GM12892 (cell line): ENCODE measurements at places on chromosomes 5 and 9.

GRCh38 chr5:129909225-129909624, 5.0 kb downstream of the CHSY3 start:
- DNase-seq: no peak

- no peak for DNase-seq
Observed at GRCh38 chr9:18542837-18543405, 69.0 kb downstream of the ADAMTSL1 start.

DNA sequence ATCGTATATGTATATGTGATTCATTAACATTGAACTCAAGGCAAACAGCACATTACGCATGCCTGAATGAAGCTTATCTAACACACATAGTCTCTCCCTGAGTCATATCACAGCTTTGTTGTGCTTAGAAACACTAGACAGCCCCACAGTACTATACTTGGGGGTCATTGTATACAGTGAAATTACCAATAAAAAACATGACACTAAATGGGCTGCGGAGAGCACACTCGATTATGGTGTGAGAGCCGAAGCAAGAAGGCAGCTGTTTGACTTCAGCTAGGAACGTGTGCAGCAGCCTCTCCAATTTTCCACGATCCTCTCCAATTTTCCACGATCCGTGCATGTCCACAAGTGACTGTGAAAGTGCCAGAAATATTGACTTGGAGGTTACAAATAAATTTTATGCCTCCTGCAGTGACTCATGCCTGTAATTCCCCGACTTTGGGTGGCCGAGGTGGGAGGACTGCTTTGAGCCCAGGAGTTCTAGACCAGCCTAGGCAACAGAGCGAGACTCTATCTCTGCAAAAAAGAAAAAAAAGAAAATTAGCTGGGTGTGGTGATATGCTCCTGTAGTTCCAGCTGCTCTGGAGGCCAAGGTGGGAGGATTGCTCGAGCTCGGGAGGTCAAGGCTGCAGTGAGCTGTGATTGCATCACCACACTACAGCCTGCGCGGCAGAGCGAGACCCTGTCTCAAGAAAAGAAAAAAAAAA, 102.4 kb downstream of the DAPK1 start:
- DNase-seq: no peak

GRCh38 chr9:4137234-4137633, 162.6 kb downstream of the GLIS3 start:
- DNase-seq: no peak

- no peak for DNase-seq
Observed at GRCh38 chr5:1374679-1375055, 29.8 kb upstream of the CLPTM1L start.

- no peak for DNase-seq
Observed at GRCh38 chr5:33735072-33735471, 156.7 kb downstream of the ADAMTS12 start.

DNA sequence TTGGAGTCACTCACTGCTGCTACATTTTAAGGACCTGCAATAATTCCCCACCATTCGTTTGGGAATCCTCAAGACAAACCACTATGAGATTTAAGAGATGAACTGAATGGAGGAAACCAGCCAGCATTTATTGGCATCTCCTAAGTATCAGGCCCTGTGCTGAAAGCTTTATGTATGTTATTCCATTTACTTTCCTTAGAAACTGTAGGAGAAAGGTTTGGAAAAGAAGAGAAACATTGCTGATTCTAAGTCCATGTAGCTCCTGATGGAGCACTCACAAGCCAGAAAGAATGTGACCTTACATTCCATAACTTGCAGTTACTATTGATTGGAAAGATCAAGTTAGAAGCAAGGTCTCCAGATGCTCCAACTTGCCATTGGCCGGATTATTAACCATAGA, 267.4 kb downstream of the GAS1 start:
- no peak for DNase-seq

- no peak for DNase-seq
Observed at GRCh38 chr5:87076931-87077330, 190.8 kb upstream of the RASA1 start.

DNA sequence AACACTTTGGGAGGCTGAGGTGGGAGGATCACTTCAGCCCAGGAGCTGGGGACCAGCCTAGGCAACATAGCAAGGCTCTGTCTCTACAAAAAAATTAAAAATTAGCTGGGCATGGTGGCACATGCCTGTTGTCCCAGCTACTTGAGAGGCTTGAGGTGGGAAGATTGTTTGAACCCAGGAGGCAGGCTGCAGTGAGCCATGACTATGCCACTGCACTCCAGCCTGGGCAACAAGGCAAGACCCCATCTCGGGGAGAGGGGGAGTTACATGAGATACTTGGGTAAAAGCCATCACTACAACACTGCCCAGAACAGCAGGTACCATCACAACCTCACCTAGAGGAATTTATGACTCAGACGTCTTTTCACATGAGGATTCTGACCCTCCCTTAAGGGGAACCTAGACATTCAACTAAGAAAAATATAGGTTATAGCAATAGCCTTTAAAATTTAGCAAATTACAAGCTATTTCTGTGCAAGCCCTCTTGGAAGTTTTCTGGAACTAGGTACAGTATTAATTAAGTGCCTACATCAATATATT, 143.5 kb downstream of the NFIB start:
- DNase-seq: no peak

GRCh38 chr9:119137479-119137878, 231.8 kb downstream of the BRINP1 start:
- no peak for DNase-seq

DNA sequence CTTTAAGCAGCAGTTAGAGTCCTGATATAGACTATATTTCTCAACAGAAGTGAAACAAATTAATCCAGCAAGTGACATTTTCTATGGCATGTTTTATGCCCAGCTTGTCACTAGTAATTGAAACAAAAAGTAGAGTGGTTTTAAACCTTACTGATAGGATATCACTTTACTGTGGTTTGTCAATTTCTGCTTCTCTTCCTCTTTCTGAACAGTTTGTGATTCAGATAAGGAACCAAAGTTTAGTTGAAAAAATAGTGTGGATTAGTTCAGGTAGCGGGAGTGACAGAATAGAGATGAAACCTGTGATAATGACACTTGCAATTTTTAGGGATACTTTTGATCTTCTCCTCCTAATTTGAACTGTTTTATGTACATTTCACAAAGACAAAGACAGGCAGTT, 485.7 kb upstream of the EDIL3 start:
- no peak for DNase-seq

GRCh38 chr5:2946315-2946714, 194.8 kb upstream of the IRX2 start:
- DNase-seq: no peak

DNA sequence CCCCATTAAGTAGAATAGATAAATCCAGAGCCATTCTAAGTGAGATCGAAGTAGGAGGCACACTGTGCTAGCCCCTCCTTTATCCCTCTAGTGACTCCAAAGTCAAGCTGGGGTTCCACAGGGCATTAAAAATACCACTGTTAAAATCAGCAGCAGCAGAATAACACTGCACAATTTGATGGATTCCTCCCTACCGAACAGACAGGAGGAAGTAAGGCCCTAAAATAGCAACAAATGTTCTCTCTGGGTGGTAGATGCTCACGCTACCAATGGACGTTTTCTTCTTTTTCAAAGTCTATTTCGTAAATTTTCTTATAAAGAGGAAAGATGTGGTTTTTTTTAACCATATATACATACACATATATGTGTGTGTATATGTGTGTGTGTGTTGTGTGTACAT, 54.4 kb downstream of the FBXW11 start:
- no peak for DNase-seq

- DNase-seq: no peak
Observed at GRCh38 chr9:117335837-117336433, 78.9 kb downstream of the ASTN2 start.
